ENCODE measurements at places on chromosomes 1 and 21.

- DNase-seq = no peak
Observed at GRCh38 chr1:181803421-181803820, 258.1 kb downstream of the ZNF648 start.

- DNase-seq = no peak
Observed at GRCh38 chr1:224492632-224493031, 58.0 kb upstream of the WDR26 start.

DNA sequence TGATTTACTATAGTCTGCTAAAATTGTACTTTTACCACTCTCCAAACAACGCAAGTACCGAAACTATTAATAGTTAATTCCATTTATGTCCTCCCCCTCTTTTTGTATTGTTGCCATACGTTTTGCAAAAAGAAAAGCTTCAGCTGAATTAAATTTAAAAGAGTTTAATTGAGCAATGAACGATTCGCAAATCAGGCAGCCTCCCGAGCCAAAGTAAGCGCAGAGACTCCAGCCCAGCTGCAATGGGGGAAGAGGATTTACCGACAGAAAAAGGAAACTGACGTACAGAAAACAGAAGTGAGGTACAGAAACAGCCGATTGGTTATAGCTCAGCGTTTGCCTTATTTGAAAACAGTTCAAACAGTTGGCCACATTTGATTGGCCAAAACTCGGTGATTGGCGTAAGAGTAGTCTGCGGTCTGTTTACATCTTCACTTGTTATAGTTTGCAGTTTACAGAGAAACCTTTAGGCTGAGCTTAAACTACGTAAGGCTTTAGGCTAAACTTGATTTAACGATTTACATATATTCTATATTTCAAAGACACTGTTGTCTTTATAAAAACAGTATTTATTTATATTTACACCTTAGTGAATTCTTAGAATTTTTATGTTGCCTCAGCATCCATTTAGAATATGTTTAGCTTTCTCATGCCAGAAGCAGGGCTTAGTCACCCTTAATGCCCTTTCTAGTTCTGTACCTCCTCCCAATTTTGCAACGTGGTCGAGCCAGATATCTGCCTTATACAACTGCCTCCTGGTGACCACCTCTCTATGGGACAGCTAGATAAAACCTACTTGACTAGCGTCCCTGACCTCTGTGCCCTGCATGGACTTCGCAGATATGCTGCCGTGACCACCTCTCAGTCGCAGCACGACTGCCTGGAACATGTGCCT is 23.8 kb downstream of the CR1 start:
- no peak for DNase-seq

DNA sequence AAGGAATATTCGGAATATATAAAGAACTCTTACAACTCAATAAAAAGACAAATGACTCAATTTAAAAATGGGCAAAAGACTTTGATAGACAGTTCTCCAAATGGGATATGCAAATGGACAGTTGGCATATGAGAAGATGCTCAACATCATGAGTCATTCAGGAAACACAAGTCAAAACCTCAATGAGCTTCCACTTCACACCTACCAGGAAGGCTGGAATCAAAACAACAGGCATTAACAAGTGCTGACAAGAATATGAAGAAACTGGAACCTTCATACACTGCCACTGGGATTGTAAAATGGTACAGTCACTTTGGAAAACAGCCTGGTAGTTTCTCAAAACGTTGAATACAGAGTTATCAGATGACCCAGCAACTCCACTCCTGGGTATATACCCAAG is 17.2 kb downstream of the PGBD5 start:
- no peak for DNase-seq

DNA sequence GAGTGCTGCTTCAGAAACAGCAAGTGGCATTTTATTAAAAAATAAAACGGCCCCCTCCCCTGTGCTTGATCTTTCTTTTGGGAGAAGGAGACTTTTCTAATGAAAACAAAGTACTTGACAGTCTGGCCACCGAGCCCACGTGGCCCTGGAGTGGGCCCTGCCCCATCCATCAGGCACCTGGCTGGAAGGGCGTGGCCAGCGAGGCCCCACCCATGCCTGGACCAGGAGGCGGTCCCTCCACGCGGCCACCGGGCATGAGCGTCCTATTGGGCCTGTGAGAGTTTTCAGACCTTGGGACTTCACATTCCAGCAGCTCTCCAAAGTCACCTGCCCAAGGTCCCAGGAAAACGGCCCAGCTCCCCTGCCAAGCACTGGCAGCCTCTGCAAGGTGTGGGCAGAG is 144.7 kb downstream of the CASZ1 start:
- DNase-seq = no peak

GRCh38 chr1:21337928-21338572 is 47.8 kb upstream of the ECE1 start:
- DNase-seq = no peak

- DNase-seq = no peak
Observed at GRCh38 chr1:226041419-226041818, 21.1 kb upstream of the H3-3A start.

GRCh38 chr1:153071511-153071910 is at the start of gene SPRR2B:
TSS of gene SPRR2B (minus strand) at chr1:153071611. CDS start at chr1:153070839, 772 bp downstream.
- DNase-seq = no peak

DNA sequence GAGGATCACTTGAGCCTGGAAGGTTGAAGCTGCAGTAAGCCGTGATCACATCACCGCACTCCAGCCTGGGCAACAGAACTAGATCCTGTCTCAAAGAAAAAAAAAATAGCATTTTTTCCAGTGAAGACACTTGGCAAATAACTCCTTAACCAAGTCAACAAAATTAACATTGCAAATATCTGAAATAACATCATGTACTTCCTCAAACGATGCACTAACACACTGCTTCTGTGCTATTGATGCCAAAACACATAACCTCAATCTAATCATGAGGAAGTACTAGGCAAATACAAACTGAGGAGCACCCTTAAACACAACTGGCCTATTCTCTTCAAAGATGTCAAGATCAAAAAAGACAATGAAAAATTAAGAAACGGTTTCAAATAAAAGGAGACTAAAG is 32.3 kb downstream of the PABPC4 start:
- DNase-seq = no peak

- DNase-seq = no peak
Observed at GRCh38 chr1:245051349-245052221, 103.2 kb upstream of the KIF26B start.

DNA sequence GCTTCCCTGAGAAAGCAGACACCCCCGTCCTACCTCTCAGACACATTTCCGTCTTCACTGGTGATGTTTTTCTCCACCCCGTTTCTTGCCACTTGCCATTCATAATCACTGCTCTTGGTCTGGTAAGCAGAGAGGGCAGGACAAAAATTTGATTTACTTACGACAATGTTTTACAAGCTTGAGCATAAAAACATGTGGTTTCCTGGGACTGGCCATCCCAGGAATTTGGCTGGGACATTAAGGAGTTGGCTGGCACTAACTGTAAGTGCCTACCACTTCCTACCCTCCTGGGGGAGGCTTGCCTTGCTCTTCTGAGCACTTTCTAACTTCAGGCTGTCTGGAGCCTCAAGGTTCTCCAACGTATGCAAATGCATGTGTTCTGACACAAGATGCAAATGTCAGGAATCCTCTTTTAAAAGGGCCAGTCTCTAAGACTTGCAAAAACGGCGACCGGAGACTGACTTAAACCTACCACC is 24.2 kb downstream of the ZBTB18 start:
- no peak for DNase-seq

DNA sequence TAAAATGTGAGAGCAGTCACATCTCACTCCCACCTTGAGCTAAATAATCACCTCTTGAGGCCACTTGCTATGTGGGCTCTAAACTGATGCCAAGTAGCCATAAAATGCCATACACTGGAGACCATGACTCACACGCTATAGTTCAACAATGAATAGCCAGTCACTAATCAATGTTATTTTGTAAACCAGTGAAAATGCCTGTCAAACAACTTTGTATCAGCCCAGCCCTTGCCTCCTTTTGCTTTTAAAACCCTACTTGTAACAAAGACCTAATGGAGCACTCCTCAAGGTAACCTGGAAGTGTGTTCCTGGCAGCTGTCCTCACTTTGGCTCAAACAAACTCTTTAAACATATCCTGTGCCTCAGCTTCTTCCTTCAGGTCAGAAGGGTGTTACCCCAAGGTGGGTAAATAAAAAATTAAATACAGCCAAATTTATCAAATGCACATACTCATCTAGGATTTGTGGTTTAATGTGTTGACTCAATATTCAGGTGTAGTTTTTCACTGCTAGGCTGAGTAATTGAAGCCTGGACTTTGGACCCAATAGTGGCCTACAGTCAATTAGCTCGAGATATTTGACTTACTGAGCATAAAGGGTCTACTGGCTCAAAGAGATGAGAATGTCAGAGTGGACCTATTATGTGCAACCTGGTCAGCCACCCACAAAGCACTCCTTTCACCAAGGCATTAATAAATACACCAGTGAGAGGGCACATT is 154.3 kb downstream of the COQ8A start:
- DNase-seq = no peak

GRCh38 chr1:178263341-178263740 is 169.4 kb downstream of the RASAL2 start:
- DNase-seq = no peak

DNA sequence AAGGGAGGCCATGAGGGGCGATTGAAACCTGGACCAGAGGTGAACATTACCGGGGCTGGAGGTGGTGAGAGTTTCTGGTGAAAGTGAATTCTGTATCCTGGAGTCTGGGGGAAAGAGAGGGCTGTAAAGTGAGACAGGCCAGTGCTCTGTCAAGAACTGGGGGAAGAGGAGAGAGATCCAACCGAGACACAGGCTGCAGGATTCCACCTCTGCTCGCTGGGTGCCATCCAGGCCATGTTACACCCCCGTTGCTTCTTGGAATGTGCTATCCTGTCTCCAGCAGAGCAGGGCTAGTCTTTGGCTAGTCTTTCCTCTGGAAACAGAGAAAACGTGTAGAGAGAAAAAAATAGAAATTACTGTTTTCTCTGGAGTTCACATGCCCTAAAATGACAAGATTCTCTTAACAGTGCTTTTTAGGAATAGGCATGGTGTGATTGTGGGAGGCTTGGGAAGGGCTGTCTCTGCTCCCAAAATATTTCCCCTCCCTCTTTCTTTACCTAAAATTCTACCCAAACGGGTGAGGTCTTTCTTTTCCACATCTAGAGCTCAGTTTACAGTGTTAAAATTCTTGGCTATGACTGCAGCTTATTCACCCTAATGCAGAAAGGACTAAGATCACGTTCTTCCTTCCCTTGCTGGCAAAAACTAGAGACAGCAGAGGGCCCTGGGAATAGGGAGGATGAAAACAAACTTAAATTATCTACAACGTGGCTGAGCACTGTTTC is 16.5 kb upstream of the OVAAL start:
- DNase-seq = no peak

GRCh38 chr1:228081578-228082213 is 812 bp upstream of the ARF1 start:
- no peak for DNase-seq

GRCh38 chr1:104648269-104648691 is 898.6 kb downstream of the AMY1C start:
- no peak for DNase-seq

GRCh38 chr1:153312570-153313186 is at the start of gene PGLYRP3:
TSS of gene PGLYRP3 (minus strand) at chr1:153312952. CDS start at chr1:153310665, 2,287 bp downstream.
- no peak for DNase-seq

DNA sequence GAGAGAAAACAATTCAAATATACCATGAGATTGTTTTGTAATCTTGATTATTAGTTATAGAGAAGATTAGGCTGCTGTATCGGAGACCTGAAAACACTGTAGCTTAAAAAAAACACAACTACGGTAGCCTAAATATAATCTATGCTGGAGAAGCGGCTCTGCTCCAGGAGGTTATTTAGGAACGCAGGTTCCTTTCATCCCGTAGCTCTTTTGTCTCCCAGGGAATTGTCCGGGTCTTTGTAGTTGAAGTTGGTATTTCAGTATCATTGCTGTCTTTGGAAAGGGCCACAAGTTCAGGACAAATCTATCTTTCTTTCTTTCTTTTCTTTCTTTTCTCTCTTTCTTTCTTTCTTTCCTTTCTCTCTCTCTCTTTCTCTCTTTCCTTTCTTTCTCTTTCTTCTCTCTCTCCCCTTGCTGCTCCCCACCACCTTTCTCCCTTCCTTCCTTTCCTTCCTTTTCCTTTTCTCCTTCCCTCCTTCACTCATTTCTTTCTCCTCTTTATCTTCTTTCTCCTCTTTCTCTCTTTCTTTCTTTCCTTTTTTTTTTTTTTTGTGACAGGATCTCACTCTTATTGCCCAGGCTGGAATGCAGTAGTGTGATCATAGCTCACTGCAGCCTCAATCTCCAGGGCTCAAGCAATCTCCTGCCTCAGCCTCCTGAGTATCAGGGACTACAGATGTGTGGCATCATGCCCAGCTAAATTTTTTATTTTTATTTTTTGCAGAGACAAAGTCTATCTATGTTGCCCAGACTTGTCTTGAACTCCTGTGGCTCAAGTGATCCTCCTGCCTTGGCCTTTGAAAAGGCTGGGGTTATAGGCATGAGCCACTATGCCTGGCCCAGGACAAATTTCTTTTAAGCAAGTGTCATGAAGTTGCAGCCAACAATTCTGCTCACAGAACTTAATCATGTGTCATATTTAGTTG is 10.9 kb upstream of the NFIA start:
- DNase-seq = no peak

- no peak for DNase-seq
Observed at GRCh38 chr1:225874431-225874830, 7.7 kb downstream of the TMEM63A start.

DNA sequence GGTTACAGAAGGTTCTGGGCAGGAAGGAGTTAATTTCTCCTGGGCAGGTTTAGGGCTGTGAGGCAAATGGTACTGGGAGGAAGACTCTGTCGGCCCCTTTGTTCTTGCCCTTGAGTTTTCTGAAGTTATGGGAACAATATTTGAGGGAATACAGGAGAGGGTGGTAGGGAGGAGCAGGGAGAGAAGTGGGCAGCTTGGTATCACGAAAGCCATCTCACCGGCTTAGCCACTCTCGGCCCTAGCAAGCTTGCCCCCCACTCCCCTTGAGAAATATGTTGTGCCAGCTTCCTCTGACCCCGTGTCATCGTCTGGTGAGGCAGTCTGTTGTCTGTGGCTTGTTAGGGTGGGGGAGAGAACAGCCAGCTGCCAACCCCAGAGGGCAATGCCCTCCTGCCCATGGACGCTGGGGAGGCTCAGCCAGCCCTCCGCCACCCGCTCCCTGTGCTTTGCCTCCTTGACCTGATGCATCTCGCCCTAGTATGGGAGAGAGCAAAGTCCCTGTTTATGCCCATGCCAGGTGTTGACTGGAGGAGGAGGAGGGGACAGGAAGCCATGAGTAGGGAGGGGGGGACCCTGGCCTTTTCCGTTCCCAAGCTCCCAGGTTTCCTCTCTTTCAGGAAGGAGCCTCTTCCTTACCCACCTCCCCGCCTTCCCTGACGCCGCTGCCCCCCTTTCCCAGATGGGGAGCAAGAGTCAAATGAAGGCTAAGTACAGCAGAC is 1.2 kb downstream of the EFNA1 start:
- no peak for DNase-seq

GRCh38 chr1:41366455-41367287 is 5.4 kb downstream of the FOXO6 start:
- no peak for DNase-seq
